Suppressor macrophage (primary cell): ENCODE measurements at places on chromosomes 11 and 22.
A peak's percentile ranks its signal among the peaks of the same experiment; 100 is the strongest.

GRCh38 chr11:10295064-10295901 is 1.3 kb upstream of the SBF2 start:
- no peak for DNase-seq

- peak; percentile 82 for DNase-seq
Observed at GRCh38 chr22:43001271-43002201, 13.4 kb downstream of the PACSIN2 start.

DNA sequence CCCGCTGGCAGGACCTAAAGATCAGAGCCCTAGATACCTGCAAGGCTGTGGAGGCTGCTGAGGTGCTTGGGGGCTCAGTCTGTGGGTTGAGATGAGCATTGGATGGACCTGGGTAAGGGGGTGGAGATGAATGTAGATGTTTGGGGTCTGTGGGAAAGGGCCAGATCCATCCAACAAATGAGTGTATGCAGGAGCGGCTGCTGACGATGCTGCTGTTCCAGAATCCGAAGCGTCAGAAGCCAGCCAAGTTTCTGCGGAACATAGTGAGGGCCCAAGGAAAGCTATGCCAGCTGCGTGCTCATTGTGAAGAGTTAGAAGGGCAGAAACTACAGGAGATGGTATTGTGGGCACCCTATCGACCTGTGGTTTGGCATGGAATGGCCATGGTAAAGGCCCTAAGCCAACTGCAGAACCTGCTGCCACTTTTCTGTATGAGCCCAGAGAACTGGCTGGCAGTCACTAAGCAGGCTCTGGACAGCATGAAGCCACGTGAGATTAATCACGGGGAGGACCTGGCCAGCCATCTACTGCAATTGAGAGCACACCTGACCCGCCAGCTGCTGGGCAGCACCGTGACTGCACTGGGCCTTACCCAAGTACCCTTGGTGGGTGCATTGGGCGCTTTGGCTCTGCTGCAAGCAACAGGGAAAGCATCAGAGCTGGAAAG is 36.6 kb downstream of the RRP8 start:
- DNase-seq, result no peak

DNA sequence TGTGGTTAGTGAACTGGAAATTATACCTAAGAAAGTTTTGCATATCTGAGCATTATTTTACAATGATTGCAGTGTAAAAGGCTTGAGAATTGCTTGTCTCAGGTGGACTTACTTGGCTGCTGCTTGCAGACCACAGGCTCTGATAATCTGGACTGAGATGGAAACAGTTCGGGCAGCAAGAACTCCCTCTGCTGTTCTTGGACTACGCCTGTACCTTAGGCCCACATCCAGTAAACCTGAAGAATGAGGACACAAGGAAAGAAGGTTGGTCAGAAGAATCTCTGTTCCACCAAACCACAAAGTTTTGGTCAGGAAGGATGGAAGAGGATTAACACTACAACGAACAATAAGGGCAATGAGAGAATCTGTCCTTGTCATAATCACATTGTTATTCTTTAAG is 80.1 kb downstream of the C2CD3 start:
- peak; percentile 12 for DNase-seq

GRCh38 chr22:29663180-29663821 is 56.5 kb upstream of the CABP7 start:
- no peak for DNase-seq

GRCh38 chr11:27786331-27786730 is 86.1 kb upstream of the BDNF start:
- no peak for DNase-seq

DNA sequence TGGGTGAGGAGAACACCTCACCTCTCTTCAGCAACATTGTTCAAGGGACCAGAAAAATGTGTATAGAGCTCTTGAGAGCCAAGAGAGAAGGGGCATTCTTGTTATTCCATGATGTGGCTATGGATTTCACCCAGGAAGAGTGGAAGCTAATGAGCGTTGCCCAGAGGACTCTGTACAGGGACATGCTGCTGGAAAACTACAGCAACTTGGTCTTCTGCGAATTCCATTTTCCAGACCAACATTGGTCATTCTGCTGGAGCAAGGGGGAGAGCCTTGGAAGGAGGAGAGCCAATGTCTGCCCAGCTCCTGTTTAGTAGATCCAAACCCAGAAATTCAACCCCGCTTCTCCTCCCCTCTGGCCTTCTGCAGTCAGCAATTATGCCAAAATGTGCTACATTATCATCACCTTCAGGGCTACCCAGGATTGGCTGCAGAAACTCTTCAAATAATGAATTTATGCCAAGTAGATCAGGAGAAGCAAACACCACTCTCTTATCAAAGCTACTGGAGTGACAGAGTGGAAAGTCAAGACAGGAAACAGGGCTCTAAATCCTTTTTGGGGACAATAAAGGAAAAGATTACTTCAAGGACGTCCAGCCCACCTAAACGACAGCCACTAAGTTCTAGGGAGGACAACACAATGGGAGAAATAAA is 707.5 kb upstream of the LUZP2 start:
- DNase-seq, result no peak

- no peak for DNase-seq
Observed at GRCh38 chr22:45818424-45819085, 146.9 kb downstream of the ATXN10 start.

DNA sequence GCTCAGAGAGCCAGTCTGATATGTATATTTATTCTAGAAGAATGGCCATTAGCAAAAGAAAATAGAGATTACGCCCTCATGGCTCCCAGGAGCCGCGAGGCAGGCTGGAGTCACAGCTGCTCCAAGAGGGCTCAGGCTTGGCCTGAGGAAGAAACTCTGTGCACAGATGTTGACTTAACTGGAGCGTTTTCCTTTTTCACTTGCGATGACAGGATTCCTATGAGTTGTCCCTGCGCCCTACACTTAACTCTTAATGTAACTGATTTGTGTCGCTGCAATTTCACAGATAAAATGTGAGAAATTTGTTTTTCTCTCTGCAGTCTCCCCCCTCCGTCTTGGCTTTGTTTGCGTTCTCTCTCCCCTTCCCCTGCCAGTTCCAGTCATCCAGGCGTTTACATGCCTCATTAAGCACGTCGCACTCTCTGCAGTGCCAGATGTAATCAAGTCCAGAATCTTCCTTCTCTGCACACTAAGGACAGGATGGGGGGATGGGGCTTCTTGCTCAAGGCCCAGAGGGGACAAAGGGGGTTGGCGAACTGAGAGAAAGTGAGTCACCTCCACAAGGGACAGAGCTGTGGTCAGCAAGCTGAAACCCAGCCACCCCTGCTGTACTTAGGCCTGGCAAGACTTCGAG is 1060.1 kb downstream of the NTM start:
- no peak for DNase-seq

DNA sequence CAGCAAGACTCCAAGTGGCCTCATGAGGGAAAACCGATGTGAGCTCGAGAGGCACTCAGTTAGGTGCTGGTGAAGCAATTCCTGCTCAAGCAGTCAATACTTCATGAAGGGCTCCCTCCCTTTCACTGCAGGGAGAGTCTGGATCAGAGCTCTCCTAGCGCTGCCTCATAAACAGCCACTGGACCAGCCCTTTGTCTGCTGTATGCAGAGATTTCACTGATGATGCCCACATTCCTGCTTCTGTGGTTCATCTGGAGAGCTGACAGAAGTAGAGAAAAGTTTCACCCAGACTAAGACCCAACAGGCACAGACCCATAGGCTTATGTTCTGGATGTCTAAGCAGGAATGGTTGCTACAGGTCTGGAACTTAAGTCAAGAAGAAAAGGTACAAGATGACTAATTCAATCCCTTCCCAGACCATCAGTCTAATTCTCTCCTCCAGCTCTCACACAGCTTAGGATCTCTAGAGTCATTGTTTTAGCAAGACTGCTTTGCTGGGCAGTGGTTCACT is 4.0 kb downstream of the UCP2 start:
- no peak for DNase-seq

GRCh38 chr11:41461057-41461681 is 1.7 kb upstream of the LRRC4C start:
- DNase-seq, result peak; percentile 1

DNA sequence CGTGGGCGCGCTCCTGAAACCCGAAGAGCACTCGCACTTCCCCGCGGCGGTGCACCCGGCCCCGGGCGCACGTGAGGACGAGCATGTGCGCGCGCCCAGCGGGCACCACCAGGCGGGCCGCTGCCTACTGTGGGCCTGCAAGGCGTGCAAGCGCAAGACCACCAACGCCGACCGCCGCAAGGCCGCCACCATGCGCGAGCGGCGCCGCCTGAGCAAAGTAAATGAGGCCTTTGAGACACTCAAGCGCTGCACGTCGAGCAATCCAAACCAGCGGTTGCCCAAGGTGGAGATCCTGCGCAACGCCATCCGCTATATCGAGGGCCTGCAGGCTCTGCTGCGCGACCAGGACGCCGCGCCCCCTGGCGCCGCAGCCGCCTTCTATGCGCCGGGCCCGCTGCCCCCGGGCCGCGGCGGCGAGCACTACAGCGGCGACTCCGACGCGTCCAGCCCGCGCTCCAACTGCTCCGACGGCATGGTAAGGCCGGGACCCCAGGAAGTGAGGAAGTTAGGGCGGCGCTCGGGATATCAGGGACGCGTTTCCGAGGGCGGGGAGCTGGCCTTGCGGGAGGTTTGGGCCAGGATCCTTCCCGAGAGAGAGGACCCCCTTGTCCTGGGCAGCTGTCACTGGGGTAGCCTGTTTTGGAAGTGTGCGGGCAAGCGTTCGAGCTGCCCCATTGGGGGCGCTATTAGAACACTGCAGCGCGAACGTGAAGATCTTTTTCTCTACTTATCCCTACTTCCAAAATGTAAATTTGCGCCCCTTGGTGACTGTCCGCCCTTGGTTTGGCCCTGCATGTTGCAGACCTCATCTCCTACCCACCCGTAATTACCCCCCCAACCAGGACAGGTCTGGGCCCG is 796 bp downstream of the MYOD1 start:
- DNase-seq, result no peak

DNA sequence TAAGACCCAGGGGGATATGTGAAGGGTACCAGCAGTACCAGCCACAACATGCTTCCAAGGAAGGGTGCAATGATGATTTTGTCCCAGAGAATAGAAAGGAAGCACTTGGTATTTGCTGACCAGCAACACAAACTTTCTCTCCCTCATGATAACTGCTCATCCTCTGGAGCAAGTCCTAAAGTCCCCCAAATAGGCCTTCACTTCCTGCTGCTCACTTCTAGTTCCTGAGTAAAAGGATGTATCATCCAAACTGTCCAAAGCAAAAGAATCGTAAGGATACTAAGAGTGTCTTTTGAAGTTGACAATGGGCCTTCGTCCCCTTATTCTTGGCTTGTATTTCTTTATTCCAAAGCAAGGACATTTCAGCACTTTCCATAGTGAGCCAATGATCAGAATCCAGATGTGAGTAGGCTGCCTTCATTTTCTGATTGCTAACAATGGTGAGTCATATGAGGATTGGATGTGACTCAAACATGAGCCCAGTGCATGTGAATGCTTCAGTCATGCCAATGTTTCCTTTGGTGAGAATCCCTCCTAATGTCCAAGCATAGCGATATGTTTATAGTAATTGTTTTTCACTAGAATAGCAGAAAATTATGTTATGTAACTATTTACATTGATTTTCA is 243.4 kb upstream of the POU2AF2 start:
- DNase-seq, result peak; percentile 56

DNA sequence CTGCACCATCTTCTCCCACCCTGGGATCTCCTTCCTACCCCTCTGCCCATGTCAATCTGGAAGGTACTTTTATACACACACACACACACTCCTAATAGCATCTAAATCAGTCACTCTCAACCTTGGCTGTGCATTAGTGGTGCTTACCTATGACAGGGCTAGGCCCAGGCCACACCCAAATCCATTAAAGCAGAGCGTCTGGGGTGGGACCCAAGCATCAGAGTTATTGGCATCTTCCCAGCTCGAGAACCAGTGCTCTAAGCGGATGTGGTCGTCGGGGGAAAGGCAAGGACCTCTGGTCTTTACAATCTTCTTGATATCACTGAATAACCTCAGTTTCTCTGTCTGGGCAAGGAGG is 194.6 kb downstream of the TRIM29 start:
- DNase-seq, result no peak

- DNase-seq, result peak; percentile 51
Observed at GRCh38 chr11:92886243-92886905, 83.1 kb upstream of the MTNR1B start.

- no peak for DNase-seq
Observed at GRCh38 chr11:28447226-28447625, 339.0 kb downstream of the METTL15 start.

GRCh38 chr11:63020671-63021291 is 5.1 kb upstream of the SLC22A8 start:
- DNase-seq, result peak; percentile 9
